Omental fat pad (tissue), 4 donors: ENCODE measurements at places on chromosomes 2 and 18. TPM values are rescaled to one million over a fixed set of nuclear protein-coding genes. Genes with fewer than 3 reads are reported as not detected.

The ADAM23 gene
- 0.37 TPM for total RNA-seq

The TXNDC9 gene
- total RNA-seq, result 38.2 TPM

The POTEC gene
- total RNA-seq, result not detected

The ITGAV gene
- 81.3 TPM for total RNA-seq

The KIF1A gene
- 0.60 TPM for total RNA-seq

The UCN gene
- total RNA-seq, result 2.7 TPM

The CYP27A1 gene
- total RNA-seq, result 32.3 TPM

The POTEE gene
- total RNA-seq, result not detected

The CEP192 gene
- 13.3 TPM for total RNA-seq

The MC2R gene
- not detected for total RNA-seq

- DNase-seq, result peak; percentile 28
These were observed 170.0 kb downstream of the DNAH7 start for GRCh38 chr2:195898505-195899191.

DNA sequence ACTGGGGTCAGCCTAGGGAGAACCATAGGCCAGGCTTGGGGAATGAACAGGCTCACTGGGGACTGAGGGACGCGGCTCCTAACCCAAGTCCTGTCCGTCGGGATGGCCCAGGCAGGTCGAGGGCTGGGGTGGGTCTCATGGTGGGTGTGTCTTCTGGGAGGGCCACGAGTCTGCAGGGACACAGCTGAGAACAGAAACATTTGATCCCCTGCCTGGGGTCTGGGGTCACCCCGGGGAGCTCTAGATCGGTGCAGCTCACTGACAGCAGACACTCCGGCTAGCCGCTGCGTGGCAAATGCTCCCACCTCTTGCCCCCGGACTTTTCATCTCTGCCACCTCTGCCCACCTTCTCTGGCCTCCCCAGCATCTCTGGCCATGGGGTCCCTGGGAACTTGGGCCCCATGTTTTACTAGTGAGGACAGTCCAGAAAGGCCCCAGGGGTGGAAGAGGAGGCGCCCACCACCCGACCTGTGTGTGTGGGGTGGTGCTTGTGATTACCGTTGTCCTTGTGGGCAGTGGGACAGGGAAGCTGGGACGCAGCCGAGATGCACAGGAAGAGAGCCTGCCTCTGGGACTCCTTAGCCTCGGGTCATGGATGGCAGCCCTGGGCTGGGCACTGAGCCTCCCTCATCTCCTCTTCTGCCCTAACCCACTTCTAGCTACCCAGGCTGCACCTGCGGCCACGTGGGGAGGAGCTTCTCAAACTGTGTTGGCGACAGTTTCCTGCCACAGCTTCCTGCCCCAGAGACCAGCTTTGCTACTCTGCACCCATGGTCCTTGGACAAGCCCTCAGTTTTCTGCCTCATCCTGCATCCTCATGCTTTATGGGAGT, 4.9 kb downstream of the ZAP70 start:
- DNase-seq, result no peak

DNA sequence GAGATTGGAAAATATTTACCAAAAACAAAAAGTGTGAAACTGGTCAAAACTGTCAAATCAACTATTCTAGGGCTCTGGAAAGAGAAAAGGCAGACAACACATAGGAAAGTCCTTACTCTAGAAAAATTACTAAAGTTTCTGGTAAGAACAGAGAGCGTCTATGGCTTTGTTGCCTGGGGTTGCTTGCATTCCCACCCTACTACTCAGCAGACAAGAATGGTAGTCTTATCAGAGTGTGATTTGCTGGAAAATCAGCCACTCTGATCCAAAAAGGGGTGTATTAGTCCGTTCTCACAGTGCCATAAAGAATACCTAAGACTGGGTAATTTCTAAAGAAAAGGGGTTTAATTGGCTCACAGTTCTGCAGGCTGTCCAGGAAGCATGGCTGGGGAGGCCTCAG, 50.3 kb upstream of the CDH20 start:
- no peak for DNase-seq

GRCh38 chr2:228023619-228024018, 152.2 kb downstream of the DAW1 start:
- no peak for DNase-seq

DNA sequence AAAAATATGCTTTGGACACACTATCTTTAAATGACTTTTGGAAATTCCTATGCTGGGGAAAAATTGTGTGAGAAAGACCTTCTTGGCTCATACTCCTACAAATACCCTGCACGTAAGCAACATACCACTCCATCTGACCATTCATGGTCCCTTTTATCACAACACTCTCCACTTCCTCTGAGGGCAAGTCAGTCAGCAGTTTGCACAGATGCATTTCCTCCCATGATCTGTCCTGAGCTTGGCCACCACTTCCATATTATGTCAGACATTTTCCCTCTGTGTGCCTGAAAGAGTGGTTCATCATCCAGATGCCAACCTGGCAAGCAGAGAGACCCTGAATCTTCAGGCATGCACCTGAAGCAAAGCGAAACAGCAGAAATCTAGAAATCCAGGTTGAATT, 16.1 kb upstream of the REG3G start:
- DNase-seq, result no peak

DNA sequence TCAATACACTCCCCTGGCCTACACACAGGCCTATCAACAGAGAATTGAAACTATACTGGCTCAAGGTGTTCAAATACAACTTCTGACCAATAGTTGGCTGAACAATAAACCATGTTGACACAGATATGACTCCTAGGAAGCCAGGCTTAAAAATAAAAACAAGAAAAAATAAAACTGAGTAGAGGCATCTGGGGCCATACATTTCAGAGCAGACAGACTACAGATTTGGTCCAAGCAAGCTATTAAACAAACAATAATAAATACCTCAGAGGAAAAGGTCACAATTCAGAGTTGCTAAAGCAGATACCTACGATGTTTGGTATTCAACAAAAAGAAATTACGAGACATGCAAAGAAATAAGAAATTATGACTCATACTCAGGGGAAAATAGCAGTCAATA, 132.8 kb upstream of the ACVR2A start:
- no peak for DNase-seq

DNA sequence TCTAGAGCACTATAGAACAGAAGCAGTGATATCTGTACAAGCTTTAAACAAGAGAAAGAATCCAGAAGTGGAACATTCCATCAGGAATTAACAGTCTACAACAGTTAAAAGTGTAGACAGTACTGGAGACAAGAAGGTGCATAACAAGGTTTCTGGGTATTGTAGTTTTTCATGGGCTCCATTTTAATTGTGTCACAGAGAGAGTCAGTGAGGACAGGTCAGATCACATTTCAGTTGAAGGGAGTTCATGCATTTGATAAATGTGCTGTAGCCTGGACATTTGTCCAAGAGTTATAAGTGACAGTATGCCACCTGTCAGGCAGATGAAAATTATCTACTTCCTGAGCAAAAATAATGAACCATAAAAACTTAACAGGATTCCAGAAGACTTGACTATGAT, 328.6 kb downstream of the CNTNAP5 start:
- DNase-seq, result no peak

DNA sequence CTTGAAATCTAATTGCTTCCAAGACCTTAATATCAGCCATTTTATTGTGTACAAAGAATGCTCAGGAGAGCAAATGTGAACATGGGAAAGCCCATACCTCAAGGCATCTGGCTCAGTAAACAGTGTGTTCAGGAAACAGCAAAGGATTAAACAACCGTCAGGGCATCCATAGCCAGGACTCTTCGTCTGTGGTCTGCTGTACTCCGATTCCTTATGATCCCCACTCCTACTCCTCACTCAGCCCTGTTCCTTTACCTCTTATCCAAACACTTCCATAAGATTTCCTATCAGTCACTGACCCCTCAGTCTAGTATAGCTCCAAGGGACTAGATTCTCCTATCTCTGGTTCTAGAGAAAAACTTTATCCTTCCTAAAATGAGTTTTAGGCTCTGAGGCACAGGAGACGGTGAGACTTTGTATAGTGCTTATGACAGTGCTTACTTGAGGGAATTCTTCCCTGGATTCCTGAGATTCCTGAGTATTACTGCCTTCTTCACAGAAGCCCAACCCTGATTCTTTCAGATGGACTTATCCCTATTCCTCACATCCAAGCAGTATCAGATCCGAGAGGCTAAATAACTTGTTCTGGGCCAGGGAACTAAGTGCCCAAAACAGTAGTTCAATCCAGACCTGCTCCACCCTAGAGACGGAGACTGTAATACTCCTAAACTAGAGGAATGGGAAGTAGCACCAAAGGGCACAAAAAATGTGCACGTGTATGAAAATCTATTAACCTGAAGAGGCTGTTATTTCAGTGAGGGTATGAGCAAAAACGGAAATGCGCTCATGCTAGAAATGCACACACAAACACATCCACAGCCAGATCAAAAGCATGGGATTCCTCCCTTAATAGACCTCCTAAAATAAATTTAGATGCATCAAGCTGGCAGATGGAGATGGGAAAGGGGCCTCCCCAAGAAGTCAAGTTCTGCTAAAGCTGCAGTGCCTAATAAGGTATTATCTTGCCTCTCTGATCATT, 42.1 kb upstream of the SIGLEC15 start:
- no peak for DNase-seq

GRCh38 chr2:236940916-236941520, 144.7 kb upstream of the COPS8 start:
- DNase-seq, result no peak

DNA sequence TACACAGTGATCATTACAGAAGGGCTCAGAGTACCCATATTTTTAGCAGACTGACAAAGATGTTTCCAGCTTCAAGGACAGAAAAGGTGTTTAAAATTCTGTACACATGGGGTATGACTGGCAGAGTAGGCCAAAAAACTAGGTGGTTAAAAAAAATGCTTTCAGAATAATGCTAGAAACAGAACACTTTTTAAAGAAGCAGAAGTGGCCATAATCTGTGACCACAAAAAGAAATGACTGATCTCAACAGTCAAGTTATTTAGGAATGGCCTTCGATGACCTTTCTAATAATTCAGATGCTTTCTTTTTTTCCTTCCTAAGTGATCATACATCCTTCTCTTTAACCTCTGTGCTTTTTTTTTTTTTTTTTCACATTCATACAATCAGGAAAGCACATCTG, 4.1 kb upstream of the AQP4 start:
- no peak for DNase-seq

- no peak for DNase-seq
These were observed 446.3 kb downstream of the LPIN1 start for GRCh38 chr2:12192762-12193161.

DNA sequence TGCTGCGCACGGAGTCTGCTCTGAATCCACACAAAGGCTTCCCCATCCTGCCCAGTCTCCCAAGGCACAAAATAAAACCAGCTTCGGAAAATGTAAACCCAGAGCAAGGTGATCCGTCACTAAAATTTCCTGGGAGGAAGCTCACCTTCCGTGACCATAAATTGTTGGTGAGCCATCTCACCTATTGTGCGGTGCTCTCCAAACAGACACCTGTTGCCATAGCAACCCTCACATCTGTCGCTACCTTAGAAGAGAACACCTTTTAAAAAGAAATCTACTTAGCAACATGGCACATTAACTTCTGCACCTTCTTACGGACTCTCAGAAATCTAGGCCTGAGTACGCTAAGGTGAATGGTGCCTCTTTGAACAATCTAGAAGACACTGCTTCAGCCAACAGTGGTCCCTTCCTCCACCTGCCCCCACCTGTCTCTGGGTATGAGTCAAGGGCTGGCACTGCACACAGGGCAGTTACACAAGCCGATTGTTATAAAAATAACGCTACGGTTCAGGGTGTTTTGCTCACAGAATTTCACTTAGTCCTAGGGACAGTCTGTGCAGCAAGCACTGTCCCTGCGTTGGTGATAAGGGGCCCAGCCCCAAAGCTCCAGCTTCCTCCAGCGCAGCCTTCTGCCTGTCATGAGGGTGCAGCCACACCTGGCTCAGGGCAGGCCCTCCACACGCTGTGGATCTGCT, 114.9 kb upstream of the ID2 start:
- no peak for DNase-seq

GRCh38 chr18:48022531-48023329, 92.3 kb upstream of the SMAD2 start:
- no peak for DNase-seq

DNA sequence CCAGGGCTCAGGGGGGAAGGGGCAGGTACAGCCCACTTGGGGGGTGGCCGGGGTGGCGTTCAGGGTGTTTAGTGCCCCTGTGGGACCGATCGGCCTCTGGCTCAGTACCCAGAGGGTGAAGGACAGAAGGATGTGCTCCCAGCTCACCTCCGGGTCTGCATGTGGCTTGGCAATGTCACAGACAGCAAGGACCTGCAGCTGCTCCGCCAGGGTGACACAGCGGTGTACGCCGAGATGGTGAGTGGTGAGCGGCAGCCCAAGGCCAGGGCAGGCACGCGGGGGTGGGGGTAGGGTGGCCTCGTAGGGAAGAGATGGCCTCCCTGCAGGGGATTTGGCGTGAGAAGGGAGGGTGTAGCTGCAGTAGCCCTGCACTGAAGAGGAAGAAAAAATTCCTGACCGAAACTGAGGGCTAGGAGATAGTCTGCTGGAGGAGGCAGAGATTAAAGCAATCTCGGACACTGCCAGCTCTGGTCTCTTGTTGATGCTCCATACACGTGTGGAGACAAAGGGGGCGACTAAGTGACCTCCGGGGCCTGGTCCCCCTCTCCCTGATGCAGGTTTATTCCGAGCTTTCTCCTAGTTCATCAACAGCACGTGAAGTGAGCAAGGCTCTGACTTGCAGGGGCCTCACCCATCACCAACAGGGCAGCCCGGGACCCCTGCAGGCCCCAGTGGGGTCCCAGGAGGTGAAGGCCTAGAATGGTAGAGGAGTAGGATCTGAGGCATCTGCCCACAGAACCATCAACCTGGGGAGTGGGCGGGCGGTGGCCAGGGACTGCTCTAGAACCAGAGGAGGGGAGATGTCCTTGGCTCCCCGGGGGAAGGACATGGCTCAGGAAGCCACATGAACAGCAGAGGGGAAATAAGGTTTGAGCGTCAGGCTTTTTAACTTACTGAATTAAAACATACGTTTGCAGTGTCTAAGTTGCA, 45.4 kb downstream of the FER1L5 start:
- no peak for DNase-seq

- no peak for DNase-seq
These were observed 311.9 kb downstream of the MYCN start for GRCh38 chr2:16252251-16252650.

DNA sequence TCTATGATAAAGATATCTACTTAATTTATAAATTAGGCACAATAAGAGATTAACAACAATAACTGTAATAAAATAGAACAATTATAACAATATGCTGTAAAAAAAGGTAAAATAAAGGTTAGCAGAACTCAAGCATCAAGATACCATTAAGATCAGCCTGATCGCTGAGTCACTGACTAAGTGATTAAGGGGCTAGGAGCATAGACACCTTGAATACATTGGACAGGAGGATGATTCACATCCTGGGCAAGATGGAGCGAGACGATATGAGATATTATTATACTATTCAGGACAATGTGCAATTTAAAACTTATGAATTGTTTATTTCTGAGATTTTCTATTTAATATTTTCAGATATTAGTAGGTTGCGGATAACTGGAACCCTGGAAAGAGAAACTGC, 1277.8 kb upstream of the ZEB2 start:
- DNase-seq, result no peak
